ENCODE measurements at places on chromosomes 7 and 10. TPM values are rescaled to one million over a fixed set of nuclear protein-coding genes. Genes with fewer than 3 reads are reported as not detected.

COL28A1 gene
- 3.6 TPM for total RNA-seq

- no peak for DNase-seq
Measured at GRCh38 chr7:77525231-77525630, 11.9 kb upstream of the PTPN12 start.

DNA sequence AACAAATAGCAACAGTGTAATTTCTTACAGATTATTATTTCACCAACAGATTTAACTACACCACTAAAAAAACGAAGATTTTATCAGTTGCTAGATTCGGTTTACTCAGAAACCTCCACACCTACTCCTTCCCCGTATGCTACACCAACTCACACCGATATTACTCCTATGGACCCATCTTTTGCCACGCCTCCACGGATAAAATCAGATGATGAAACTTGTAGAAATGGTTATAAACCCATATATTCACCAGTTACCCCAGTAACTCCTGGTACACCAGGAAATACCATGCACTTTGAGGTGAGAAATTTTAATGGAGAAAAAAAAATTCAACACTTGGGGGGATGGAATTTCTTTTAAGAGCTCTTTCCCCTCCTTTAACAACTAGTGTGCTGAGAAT is 92.5 kb downstream of the KMT2E start:
- DNase-seq: no peak

DNA sequence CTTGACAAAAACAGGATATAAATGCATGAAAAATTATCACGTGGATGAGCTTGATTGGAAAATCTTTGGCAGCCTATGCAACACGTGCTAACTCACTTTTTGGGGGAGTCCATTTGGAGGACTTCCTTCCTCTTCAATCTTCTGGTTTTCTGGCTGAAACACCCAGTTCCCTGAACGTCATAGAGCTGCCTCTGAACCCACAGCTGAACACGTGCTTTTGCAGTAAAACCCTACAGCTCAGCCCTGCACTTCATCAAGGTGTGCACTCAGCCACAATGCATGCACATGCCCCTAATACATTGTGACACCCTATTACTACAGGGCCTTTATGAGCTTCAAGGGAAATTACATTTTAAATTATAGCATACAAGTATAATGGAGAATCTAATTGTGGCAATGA is 808.7 kb upstream of the AUTS2 start:
- DNase-seq: no peak

GRCh38 chr7:30474893-30475292 is 3.7 kb downstream of the NOD1 start:
- no peak for DNase-seq

TRIM73 gene
- total RNA-seq: 2.7 TPM

SLC29A3 gene
- 2.5 TPM for total RNA-seq

PTN gene
- 51.2 TPM for total RNA-seq

SFTPA1 gene
- not detected for total RNA-seq

DNA sequence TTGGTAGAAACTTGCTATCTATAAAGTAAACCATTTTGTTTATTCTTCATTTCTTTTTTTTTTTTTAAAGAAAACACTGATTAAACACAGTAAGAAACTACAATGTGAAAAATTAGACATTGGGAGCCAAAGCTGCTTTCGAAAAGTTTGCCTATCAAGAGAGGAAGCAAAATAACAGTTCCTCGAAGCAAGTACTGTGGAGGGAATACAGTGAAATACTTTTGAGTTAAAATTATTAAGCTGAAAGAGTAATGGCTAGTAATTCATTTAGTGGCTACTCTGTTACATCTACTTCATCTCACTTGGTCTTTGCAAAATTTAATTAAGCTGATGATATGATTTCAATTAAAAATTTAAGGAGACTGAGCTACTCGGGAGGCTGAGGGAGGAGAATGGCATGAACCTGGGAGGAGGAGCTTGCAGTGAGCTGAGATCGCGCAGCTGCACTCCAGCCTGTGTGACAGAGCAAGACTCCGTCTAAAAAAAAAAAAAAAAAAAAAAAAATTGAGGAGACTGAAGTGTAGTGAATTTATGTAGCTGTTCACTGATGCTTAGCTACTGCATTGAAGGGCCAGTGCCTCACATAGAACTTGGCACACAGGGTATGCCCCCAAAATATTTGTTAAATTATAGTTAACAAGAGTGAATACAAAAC is 982.1 kb upstream of the MBL2 start:
- no peak for DNase-seq

- no peak for DNase-seq
Measured at GRCh38 chr10:100342627-100342972, 4.4 kb upstream of the SCD start.

Data from left cardiac atrium (tissue), 4 donors.